ENCODE measurements at places on chromosomes 12 and 14.

- DNase-seq: no peak
These were observed 32.5 kb downstream of the RGS6 start for GRCh38 chr14:71964716-71965115.

DNA sequence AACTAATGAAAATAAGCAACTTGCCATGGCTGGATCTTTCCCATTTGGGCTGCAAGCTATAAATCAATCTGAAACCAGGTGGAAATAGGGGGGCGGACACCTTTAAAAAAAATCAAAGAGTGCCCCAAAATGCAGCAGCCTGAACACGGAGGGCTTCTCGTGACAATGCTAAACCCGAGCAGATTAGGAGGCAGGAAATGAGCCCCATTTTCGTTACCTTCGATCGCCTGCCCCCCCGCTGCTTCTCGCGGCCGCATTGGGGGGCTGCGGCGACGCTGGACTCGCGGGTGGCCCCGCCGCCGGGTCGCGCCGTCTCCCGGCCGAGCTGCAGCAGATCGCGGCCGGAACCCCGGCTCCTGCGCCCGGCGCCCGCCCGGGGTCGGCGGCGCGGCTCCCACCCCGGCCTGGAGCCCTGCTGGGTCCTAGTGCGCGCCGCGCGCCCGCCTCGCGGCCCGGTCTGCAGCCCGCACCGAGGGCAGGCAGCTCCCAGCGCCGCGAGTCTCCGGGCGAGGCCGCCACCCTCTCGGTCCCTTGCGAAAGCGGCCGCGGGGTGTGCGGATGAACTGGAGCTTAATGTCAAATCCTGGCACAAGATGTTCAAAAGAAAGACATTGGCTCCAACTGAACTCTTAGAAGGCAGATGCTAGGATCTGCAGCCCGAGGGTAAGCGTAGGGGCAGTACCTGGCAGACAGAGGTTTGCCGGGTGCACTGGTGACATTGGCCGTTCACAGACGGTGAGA, 201.9 kb upstream of the FOXN3 start:
- no peak for DNase-seq

DNA sequence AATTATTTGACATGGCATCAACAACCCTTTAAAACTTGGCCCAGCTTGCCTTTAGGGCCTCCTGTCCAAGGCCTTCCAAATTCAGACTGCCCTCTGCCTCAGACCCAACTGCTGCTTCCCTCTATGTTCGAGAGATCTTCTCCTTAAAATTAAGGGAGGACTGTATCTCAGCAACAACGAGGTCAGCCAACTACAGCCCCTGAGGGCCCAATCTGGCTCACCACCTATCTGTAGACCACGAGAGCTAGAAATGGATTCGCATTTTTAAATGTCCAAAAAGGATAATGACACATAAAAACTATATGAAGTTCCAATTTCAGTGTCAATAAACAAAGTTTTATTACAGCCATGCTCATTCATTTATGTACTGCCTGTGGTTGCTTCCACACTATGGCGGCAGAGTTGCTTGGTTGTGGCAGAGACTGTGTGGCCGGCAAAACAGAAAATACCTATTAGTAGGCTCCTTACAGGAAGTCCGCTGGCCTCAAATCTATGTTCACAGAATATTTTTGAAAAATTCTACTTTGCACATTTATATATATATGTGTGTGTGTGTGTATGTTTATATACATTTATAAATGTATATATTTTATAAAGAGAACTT, 1026.9 kb downstream of the BCL11B start:
- DNase-seq: no peak

DNA sequence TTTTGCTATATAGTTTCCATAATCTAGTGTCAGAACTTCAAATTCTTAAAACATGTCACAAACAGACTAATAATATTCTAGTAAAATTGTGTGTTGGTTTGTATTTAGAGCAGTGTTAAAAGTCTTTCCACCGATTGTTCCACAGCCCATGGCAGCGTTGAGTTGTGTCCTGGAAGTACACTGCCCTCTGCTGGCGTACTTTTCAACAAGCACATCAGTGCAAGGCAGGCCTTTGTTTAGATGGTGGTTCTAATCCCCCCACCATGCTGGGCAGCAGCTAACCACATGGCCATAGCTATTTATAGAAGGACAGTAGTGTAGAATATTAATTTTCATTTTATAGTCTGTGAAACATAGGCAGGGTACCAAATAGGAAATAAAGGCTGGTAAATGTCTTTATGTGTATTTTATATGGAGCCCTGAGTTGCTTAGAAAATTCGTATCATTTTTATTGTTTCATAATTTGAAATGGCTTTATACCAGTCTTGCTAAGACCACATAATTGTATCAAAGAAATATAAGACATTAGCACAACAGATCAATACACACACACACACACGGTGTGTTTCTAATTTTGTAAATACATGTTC, 235.4 kb downstream of the SEC23A start:
- DNase-seq: no peak

DNA sequence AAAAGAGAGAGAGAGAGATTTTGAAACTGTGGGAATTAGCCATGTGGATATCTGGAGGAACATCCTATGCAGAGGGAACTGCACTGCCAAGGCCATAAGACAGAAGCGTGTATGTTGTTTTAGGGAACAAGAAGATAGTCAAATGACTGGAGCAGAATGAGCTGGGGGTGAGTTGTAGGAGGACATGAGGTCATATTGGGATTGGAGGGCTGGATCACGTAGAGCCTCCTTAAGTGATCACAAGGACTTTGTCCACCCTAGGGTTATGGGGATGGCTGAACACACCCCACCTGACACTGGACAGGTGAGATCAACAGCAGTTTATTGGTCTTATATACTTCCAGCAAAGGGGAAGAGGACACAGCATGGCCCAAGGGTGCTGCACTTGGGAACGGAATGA, 8.2 kb upstream of the CGRRF1 start:
- no peak for DNase-seq

DNA sequence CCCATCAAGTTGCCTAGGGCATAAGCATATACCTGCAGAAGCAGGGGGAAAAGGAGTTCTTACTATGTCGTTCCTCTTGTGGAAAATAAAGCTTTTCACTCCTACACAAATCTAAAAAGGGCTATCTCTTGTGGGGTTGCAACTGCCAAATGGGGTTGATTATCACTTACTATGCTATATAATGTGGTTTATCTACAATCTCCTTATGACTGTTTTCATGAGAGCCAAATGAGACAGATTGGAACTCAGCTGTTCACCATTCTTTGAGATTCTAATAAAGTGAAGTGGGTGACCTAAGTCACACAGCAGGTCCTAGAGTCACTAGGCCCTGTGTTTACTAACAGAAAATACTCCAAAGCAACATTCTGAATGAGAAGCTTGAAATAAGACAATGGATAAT, 47.7 kb downstream of the CIT start:
- no peak for DNase-seq

DNA sequence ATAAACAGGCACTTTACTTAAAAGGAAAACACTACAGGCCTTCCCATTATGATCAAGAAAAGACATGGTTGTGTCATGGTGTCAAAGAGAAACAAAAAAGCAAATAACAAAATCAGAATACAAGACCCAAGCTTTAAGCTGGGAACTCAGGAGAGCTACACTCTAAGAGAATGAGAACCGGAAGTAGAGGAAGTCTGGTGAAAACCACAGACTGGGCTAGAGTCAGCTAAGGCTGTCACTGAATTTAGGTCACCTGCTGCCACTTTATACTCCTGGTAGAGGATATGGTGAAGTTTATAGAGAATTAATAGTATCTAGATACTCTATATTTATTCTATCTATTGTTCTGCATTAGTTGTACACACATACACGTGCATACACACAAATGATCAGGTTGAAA, 971.7 kb downstream of the FLRT2 start:
- no peak for DNase-seq

GRCh38 chr12:116441292-116441691, 117.9 kb upstream of the MAP1LC3B2 start:
- no peak for DNase-seq

DNA sequence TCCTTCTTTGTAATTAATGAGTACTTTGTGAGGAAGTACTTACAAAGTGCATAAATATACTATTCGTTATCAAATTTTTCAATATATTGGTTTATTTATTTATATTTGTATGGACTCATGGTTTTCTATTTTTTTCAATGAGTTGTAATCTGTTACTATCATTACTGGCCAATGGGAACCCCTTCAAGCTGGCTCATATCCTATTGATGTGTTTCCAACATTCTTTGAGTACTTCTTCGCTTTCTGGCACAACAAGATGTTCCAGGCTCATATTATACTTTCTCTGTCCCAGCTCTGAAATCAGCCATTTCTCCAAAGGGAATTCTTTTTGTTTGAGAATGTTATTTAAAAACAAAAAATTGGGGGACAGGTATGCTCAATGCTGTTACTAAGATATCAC, 17.5 kb downstream of the YBX3 start:
- DNase-seq: no peak

DNA sequence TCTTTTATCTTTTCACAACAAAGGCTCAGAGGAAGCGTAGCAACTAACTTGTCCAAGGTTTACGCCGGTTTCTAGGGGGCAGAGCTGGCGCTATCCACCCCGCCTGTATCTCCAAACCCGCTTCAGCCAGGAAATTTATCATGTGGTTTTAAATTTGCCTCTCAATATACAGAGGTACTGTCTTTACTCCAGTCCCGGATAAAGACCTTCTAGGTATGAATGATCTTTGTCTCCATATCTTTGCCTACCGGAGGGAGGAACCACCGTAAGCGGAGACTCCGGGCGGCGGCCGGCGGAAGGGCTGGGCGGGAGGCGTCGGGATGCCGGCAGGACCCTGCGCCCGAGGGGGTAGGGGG, 693 bp upstream of the RIMKLB start:
- DNase-seq: no peak

DNA sequence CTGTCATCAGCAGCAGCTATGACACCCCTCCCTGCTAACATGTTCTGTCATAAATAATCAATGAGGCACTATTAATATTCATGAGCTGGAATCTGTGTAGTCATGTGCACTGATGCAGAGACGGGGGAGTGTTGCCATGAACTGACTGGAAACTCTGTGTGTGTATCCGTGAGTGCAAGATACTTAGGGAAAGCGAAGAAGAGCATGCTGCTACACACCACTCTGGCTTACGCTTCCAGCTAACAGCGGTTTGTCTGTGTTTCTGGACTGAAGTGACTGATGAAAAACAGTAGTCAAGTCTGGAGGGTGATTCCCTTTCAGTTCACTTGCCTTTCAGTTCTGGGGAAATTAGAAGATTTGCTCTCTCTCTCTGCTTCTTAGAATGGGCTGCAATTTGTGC, 249.4 kb downstream of the PDZRN4 start:
- no peak for DNase-seq

DNA sequence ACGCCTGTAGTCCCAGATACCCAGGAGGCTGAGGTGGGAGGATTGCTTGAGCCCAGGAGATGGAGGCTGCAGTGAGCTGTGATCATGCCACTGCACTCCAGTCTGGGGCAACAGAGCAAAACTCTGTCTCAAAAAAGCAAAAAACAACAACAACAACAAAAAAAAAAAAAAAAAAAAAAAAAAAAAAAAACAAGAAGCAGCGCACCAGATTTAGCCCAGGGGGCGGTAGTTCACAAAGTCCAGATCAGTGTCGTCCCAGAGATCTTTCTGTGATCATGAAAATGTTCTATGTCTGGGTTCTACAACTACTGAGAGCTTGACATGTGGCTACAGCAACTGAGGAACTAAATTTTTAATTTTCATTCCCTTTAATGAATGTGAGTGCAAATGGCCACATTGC, 27.4 kb downstream of the OAS2 start:
- DNase-seq: no peak

GRCh38 chr12:89732522-89732921, 23.9 kb upstream of the ATP2B1 start:
- no peak for DNase-seq

- DNase-seq: no peak
These were observed 30.0 kb upstream of the RFLNA start for GRCh38 chr12:124264879-124265278.

DNA sequence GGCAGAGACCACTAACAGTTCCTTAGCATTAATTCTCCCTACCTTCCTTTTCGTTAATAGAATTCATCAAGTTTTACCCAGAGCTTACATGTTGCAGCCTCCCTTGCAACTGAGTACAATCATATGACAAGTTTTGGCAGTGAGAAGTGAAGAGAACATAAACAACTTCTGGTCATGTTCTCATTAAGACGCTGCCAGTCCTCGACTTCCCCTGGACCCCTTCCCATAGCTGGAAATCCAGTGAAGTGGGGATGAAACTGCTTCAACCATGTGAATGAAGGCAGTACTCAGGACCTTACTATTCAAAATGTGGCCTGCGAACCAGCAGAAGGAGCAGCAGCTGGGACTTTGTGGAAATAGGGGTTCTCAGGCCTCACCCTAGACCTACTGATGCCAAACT, 133.9 kb downstream of the SPTSSA start:
- DNase-seq: no peak

DNA sequence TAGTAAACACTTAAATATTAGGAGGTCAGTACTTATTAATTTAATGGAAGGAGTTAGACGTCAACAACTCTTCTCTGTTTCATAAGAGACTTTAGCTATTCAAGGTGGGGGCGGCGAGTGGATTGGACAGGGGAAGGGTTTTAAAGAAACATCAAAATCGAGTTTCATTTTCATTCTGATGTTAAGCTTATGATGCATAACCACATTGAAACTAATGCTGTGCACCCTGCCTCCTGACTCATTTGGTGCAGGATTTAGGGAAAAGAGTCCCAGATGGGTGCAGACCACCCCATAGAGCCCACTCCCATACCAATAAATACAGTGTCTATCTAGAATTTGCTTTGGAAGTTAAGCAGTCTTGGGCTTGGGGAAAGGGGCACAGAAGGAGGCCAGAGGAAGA, 7.4 kb downstream of the ZBTB39 start:
- DNase-seq: no peak

- no peak for DNase-seq
These were observed 32.1 kb upstream of the SLC38A1 start for GRCh38 chr12:46300910-46301309.

DNA sequence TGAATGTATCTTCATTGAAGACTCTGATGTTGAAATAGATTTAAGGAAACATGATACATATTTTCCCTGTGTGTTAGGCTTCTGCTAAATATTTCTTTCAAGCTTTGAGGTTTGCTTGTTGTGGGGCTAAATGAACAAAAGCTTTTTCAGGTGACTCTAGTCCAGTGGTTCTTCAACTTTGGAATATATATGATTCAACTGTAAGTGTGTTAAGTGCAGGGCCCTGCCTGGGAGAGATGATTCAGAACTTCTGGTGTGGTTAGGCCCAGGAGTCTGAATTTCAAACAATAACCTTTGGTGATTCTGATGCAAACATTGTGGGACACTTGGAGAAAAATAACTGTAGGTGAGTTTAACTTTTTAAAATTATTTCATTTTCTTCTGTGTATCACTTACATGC, 93.0 kb downstream of the TRHDE start:
- no peak for DNase-seq

All from cortex of kidney (tissue), 1 donor.